GM12864 (cell line): ENCODE measurements at places on chromosomes 6 and 20.

GRCh38 chr20:54320148-54320607 is 112.3 kb downstream of the PFDN4 start:
- DNase-seq, result no peak

- DNase-seq, result no peak
Observed at GRCh38 chr6:84860509-84860908, 96.1 kb upstream of the TBX18 start.

DNA sequence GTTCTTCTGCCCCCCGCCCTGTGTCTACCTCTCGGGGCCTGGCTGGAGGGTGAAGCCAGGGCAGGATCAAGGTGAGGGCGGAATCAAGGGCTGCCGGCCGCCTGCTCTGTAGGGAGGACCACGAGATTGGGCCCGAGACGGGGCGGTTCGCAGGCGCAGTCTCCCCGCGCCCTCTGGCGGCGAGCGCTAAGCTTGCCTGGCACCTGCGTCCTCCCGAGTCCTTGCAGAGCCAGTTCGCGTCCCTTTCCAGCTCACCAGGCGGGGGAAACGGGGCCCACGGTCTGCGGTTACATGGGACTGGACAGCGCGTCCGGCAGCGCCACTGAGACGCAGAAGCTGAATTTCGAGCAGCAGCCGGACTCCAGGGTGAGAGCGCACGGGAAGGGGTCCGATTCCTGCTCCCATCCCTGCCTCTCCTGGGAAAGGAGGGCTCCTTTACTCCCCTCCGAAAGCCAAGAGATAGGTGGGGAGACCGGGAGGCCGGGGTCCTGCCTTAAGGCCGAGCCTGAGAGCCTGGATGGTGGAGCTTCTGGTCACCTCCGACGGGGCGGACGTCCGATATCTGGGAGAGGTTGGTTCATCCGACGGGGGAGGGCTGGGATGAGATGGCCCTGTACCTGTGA is 3.6 kb upstream of the MATN4 start:
- no peak for DNase-seq

GRCh38 chr6:170074907-170075306 is 216.0 kb downstream of the DLL1 start:
- DNase-seq, result no peak

DNA sequence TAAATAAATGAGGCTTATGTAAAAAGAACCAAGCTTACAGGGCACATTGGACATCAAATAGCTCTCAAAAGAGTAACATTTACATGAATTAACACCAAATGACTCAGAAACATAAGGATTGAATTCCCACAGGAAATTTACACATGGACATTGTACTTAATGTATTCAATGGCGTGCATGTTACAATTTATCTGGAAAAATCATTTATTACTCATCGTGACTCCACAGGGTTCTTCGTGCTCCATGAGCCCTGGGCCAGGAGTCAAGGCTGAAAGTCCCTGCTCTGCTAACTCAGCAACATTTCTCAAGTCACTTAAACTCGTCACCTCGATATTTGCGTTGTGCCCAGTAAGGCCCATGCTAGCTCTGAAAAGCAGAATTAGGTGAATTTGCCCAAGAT is 158.5 kb downstream of the PHACTR1 start:
- no peak for DNase-seq

DNA sequence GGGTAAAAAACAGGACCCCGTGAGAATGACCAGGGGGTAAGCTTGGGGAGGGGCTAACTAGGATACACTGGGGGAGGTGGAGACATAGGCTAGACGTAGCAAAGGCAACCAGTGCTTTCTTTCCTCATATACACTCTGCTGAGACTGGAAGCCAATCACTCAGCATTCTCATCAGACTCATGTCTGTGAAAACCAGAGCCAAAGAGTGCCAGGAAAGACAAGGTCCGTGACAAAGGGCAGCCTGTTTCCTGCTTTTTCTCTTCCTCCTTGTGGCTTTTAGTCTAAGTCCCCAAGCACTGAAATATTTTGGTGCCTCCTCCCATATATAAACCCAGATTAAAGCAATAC is 97.9 kb upstream of the NEDD9 start:
- no peak for DNase-seq
